ENCODE measurements at places on chromosomes 4 and X.

GRCh38 chr4:16896881-16897750 lies 1.3 kb downstream of the LDB2 start:
- no peak for ATAC-seq

GRCh38 chr4:136909626-136910025 lies 622.7 kb downstream of the PCDH18 start:
- ATAC-seq = no peak

- ATAC-seq = no peak
Measured at GRCh38 chrX:37472836-37473235, 98.6 kb upstream of the LANCL3 start.

- ATAC-seq = no peak
Measured at GRCh38 chrX:129840344-129840743, 3.3 kb downstream of the ZDHHC9 start.

DNA sequence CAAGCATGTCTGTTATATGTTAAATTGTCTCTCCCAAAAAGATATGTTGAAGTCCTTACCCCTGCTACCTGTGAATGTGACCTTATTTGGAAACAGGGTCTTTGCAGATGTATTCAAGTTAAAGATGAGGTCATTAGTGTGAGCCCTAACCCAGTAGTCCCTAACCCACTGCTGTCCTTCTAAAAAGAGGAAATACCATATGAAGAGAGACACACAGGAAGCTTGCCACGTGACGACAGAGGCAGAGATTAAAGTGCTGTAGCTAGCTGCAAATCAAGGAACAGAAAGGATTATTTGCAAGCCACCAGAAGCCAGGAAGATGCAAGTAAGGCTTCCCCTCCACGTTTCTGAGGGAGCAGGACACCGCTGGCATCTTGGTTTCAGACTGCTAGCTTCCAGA lies 150.1 kb downstream of the HNRNPD start:
- ATAC-seq = peak; percentile 41

- ATAC-seq = no peak
Measured at GRCh38 chr4:156477636-156478035, 494.0 kb downstream of the PDGFC start.

GRCh38 chrX:132470831-132471230 lies 18.0 kb downstream of the MBNL3 start:
- no peak for ATAC-seq

- no peak for ATAC-seq
Measured at GRCh38 chr4:53186714-53187358, 179.0 kb downstream of the SCFD2 start.

- peak; percentile 30 for ATAC-seq
Measured at GRCh38 chrX:19194285-19195242, 72.3 kb upstream of the ADGRG2 start.

- ATAC-seq = no peak
Measured at GRCh38 chr4:167119392-167119791, 114.9 kb downstream of the SPOCK3 start.

DNA sequence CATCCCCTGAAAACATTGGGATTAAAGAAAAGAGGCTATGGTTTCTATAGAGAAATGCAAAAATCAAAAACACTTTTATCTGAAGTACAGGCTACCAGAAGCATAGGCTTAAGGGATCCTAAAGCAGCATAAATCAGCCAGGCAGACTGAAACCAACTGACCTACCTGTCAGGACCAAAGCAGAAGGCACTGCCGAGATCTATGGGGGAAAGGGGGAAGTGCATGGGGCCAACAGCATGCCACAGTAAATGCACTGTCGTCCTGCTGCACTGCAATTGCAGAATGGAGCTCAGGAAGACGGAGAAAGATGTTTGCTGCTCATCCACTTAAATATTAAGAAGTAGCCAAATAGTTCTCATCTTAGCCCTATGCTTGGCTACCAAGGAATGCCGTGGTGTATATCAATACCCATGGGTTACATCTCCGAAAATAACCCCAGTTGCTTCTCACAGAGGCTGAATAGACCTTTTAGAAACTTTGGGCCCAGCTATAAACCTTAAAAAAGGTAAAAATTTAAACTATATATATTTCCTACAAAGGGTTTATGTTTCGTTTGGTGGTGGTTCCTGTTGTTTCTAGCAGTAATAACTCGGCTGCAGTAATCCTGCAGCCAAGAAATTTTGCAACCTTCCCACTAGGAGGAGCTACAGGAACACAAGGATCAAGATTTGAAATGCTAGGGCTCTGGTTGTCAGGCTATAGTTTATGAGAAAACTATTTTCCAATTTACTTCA lies 312.2 kb upstream of the DIAPH2 start:
- no peak for ATAC-seq

DNA sequence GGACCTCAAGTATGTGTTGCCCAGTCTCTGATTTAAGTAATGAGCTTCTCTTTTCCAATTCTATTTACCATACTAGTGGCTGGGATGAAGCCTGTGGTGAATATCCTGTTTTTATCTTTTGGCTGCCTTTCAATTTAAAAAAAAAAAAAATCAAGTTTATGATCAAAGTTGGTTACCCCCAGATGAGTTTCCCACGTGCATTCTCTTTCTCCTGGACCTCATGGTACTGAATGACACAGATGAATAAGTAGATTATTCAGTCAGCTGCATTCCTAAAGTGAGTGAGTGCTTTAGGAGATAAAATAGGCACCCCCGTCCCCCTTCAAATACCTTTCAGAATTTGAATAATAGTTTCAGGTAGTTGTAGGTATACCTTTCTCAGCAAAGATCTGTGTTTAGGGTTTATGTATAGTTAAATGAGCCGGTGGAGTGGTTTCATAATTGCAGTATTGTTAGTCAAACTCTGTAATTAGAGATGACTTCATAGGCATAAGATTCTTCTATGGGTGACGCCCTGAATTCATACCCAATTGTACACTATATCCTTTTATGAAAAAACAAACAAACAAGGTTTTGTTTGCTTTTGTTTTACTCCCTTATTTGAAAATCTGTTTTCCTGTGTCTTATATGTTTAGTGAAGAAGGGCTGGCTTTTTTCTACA lies 41.9 kb downstream of the PLS3 start:
- no peak for ATAC-seq

DNA sequence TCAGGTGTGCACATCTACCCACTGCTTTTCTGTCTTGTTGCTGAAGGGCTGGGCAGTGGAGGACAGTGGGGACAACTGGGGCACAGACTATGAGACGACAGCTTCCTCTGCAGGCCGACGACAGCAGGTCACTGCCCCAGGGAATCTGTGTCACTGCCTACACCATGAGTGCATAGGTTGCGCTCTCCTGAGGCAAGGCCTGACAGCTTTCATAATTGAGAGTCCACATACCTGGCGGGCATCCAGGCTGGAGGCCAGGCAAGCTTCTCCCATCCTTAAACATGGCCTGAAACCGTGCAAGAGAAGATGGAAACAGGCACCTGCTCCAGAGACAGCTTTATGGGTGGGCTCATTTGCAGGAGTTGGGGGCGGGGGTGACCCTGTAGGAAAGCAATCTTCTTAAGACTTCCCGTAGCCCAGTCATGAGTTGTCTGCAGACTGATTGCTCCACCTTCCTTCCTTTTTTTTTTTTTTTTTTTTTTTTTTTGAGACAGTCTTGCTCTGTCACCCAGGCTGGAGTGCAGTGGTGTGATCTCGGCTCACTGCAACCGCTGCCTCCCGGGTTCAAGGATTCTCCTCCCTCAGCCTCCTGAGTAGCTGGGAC lies 2.9 kb downstream of the ANOS1 start:
- no peak for ATAC-seq

DNA sequence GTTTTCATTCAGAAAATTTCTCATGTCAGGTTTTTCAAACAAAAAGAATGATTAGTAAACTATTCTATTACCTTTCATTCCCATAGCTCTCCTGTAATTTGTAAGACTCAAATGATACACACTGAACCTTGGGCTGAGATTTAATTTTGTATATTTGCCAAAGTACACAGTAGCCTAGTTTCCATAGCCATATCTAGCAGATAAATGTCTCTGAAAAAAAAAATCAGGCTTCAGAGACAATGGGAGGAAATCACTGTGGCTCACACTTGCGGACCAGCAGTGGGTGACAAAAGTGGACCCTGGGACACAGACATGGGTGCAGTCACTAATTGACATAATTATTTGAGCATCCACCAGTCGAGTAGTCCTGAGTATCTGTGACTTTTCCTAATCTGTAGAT lies 46.6 kb downstream of the MAOA start:
- ATAC-seq = no peak

DNA sequence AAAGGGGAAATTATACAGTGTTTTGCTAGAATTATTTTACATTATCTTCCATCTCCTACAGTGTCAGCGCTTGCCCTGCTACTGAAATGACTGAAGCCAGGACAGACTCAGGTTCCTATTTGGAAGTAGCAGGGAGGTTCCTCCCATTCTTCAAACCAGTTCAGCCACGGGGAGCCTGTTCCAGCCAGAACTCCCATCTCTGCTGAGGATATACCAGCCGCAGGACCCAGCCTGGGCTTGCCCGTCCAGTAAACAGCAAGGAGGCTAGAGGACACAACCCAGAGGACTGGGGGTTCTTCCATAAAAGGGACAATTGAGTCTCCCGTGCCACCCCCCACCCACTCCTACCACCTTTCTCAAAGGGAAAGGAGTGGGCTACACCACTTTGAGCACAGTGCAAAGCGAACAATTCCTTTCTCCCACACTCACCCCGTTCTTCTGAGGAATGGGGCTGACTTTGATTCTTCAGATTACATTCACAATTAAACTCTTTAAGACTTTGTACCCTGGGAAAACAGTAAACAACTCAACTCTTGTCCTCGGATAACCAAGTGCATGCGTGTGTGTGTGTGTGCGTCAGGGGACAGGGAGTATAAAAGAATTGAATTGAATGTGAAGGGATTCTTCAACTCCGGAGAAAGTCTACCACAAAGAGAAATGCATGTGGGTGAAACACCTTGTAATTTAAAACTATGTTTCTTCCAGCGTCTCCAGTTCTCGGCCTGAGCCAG lies 31.0 kb upstream of the PPARGC1A start:
- no peak for ATAC-seq

GRCh38 chr4:97153042-97153441 lies 990.2 kb downstream of the STPG2 start:
- no peak for ATAC-seq

GRCh38 chrX:129938081-129938480 lies 32.1 kb downstream of the UTP14A start:
- no peak for ATAC-seq

GRCh38 chr4:70306076-70306475 lies 28.7 kb upstream of the CABS1 start:
- no peak for ATAC-seq

DNA sequence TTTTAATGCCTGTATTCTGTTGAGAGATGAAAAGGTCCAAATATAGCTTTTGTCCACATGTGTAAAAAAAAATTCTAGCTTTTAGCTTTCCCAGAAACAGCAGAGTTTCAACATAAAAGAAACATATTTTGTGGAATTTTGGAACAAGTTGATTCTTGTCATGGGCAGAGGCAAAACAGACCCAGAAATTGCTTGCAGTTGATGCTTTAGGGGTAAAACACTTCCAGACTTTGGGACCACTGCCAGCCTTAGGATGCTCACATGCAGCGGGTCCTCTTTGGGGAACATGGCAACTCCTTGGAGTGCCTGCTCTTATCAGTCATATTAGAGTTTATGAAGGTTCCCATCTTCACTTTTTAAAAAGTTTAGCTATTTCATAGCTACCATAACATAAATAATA lies 30.4 kb downstream of the DCLK2 start:
- no peak for ATAC-seq

GRCh38 chr4:110787707-110788106 lies 164.8 kb upstream of the PITX2 start:
- ATAC-seq = no peak

- no peak for ATAC-seq
Measured at GRCh38 chr4:174521800-174522182, 497 bp downstream of the HPGD start.

GRCh38 chrX:69028761-69029120 lies 136.5 kb downstream of the PJA1 start:
- no peak for ATAC-seq

DNA sequence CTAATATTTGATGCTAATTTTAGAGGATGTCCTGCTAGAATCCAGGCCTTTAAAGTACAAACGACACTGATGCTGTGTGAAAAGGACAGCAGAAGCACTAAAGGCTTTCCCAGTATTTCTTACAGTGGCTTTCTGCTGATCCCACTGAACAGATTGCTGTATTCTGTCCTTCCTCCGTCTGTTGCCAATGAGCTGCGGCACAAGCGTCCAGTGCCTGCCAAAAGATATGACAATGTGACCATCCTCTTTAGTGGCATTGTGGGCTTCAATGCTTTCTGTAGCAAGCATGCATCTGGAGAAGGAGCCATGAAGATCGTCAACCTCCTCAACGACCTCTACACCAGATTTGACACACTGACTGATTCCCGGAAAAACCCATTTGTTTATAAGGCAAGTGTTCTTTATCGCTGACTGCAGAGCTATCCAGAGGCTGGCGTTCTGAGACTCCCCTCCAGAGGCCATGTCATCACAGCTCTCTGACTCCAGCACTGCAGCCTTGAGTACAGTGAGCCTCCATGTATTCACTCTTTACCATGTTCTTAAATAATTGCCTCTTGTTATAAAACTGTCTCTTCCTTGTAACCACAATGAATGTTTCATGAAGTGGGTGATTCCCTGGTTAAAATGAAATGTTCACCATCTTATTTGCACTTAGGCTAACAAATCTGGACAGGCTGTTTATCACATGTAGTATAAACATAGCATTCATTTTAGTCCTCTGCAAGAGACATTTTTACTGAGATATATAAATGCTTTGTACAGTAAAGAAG lies 43.6 kb downstream of the GUCY1B1 start:
- ATAC-seq = no peak

DNA sequence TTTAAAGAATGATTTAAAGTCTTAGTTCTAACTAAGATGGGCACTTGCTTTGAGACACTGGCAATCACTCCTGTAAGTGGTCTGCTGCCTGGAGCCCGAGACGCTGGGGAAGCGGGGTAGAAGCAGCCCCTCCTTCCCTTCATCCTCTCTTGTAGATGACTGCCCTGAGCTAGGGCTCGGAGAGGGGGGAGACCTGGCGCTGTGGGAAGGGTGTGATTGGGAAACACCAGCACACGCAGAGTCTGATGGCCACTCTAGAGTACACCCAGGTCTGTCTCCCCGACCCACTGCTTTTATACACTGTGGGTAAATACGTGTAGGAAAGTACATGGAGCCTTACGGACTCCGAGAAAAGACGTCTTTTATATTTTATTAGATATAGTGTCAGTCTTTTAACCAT lies 24.0 kb downstream of the LRP2BP start:
- ATAC-seq = no peak

DNA sequence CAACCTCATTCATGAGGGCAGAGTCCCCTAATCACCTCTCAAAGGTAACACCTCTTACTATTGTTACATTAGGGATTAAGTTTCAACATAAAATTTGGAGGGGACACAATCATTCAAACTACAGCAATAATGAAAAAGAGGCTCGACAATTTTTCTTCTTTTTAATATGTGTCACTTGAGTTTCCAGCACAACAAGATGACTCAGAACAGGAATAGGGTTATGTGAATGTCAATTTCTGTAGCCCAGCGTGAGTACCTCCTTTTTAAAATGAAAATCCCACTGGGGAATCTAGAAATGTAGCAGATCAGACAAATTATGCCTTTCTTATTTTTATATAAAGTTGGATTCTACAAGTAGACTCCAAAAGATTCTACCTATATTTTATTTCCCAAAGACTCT lies 83.7 kb downstream of the ZNF330 start:
- no peak for ATAC-seq

- peak; percentile 78 for ATAC-seq
Measured at GRCh38 chrX:40207626-40208025, 109.9 kb upstream of the BCOR start.

- ATAC-seq = no peak
Measured at GRCh38 chr4:117224256-117224655, 138.9 kb upstream of the TRAM1L1 start.

- ATAC-seq = no peak
Measured at GRCh38 chrX:47831788-47832187, 4.9 kb upstream of the ZNF81 start.

GRCh38 chrX:115311601-115312001 lies 22.1 kb downstream of the LUZP4 start:
- no peak for ATAC-seq

Measured in activated CD4-positive, CD25-positive, alpha-beta regulatory T cell treated with anti-CD3 and anti-CD28 coated beads, Interleukin-2, amount 50 U/mL, for 24 hours (primary cell).